ENCODE measurements at places on chromosomes 1 and 21. TPM values are rescaled to one million over a fixed set of nuclear protein-coding genes. Genes with fewer than 3 reads are reported as not detected.

Gene ACBD6
- total RNA-seq, result 60.0 TPM

Gene TAS1R1
- total RNA-seq, result under 0.01 TPM

Gene CA14
- not detected for total RNA-seq

Gene TEDDM1
- total RNA-seq, result not detected

Gene S100A7A
- total RNA-seq, result not detected

Gene NCF2
- total RNA-seq, result 0.14 TPM

Gene SCMH1
- total RNA-seq, result 36.8 TPM

Gene KCNE2
- 0.14 TPM for total RNA-seq

Gene UAP1
- total RNA-seq, result 121 TPM

Gene GPR157
- total RNA-seq, result 8.7 TPM

Gene CFAP74
- not detected for total RNA-seq

Gene DMRTA2
- 0.14 TPM for total RNA-seq

Gene HCN3
- total RNA-seq, result 2.0 TPM

Gene EPHB2
- total RNA-seq, result 123 TPM

Gene CFAP107
- total RNA-seq, result not detected

Gene ATP5PO
- total RNA-seq, result 151 TPM

Gene SH2D5
- 6.7 TPM for total RNA-seq

Gene CFH
- total RNA-seq, result 10.5 TPM

Gene KRTAP21-2
- total RNA-seq, result not detected

Gene IFFO2
- 48.8 TPM for total RNA-seq

Gene PGBD5
- 0.14 TPM for total RNA-seq

Gene TMEM52
- 0.44 TPM for total RNA-seq

Gene MIXL1
- total RNA-seq, result not detected

Gene STYXL2
- total RNA-seq, result not detected

Gene IL10
- total RNA-seq, result 0.86 TPM

Gene AADACL3
- total RNA-seq, result not detected

Gene MPL
- total RNA-seq, result 0.86 TPM

Gene SMIM1
- 1.1 TPM for total RNA-seq

Gene MYOM3
- 0.14 TPM for total RNA-seq

Gene DENND2C
- 1.7 TPM for total RNA-seq

Gene KRTAP10-4
- not detected for total RNA-seq

Gene FCMR
- 4.3 TPM for total RNA-seq

Gene MFSD2A
- 25.2 TPM for total RNA-seq

Gene ZRANB2
- total RNA-seq, result 43.5 TPM

Gene SELENBP1
- total RNA-seq, result 8.7 TPM

Gene DNAJC28
- total RNA-seq, result 0.86 TPM

Gene WNT4
- 0.14 TPM for total RNA-seq

Gene GPX7
- 56.9 TPM for total RNA-seq

Gene EFHD2
- total RNA-seq, result 27.8 TPM

All from placental pericyte (primary cell).